ENCODE measurements at places on chromosomes 11 and 22.

DNA sequence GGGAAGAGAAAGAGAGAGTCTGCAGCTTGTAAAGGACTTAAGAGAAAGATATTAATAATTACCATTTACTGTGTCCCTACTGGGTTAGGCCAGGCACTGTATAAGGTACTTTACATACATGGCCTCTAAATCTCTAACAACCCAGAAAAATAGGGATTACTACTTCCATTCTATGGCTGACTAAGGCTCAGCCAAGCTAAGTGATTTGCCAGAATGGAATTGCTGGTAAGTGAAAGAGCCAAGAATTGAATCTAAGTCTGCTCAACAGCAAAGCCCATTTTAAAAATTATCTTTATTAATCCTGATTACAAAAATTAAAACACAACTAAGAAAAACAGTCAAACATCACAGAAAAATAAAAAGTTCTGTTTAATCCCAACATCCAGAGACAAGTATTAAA, 21.4 kb downstream of the XRRA1 start:
- DNase-seq: no peak

- DNase-seq: no peak
Observed at GRCh38 chr11:110287537-110287936, 8.9 kb downstream of the RDX start.

- DNase-seq: no peak
Observed at GRCh38 chr11:10267821-10268220, 26.2 kb downstream of the SBF2 start.

DNA sequence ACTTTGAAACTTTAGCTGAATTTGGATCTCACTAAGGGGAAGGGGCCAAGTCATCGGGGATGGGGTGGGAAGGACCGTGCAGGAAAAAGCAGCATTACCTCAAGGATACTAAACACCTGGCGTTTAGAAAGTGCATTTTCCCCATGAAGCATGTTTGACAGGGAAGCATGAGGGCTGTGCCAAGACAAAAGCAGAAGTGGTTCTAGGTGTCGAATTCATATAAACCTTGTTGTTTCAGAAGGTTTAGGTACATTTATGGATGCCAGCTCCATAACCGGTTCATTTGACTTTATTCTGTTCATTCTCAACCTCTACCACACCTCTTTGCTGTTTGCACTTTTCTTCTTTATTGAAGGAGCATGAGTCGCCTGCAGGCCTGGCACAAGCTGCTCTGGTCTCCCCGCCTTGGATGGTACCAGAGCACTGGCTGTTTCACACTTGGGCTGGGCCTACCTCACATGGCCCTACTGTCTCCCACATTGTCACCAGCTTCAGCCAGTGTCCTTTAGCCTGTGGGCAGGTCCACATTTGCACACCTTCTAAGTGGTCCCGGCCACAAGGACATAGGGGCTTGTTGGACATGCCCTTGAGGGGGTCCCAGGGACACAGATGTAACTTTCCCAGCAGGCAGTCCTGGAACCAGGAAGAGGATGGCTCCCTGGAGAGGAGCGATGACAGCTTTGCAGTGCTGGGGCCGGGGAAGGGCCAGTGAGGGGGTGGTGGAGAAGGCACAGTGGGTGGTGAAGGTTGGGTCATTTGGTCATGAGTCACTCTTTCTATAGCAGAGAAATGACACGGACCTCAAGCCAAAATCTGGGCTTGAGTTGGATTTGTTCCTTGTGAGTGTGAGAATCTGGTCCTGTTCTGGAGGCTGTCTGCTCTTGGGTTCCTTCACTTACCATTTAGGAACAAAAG, 3.2 kb upstream of the ST14 start:
- DNase-seq: no peak

GRCh38 chr22:42758931-42759629, 38.4 kb upstream of the A4GALT start:
- DNase-seq: no peak

GRCh38 chr11:34382532-34383276, 24.9 kb upstream of the ABTB2 start:
- DNase-seq: no peak

DNA sequence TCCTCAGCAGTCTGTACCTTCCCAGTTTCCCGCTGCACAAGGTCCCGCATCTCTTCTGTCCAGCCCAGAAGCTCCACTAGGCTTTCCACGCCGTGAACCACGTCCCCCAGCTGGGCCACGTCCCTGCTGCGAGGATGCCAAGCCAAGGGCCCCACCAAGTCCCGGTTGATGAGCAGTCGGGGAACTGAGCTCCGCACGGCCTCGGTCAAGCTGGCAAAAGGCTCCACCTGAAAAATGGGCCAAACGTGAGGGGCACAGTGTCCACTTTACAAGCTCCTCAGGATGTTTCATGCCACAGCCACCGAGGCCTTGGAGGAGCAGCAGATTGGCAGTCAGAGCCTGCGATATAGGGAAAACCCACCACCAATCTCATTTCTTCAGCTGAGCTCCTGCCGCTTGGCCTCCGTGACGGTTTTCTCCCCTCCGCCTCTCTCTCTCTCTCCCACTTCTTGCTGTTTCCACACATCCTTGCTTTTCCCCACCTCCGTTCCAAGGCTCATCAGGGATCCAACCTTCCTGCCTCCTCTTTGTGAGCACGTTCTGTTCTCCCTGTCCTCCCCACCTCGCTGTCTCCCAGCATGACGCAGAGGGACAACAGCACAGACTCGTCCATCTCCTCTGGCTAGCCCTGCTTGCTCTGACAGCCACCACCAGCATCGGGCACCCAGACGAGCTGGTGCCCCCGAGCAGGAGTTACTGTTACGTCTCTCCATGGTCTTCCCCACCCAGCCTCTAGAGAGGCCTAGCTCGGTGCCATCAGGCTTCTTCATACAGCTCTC, 11.5 kb downstream of the RIC8A start:
- DNase-seq: no peak

DNA sequence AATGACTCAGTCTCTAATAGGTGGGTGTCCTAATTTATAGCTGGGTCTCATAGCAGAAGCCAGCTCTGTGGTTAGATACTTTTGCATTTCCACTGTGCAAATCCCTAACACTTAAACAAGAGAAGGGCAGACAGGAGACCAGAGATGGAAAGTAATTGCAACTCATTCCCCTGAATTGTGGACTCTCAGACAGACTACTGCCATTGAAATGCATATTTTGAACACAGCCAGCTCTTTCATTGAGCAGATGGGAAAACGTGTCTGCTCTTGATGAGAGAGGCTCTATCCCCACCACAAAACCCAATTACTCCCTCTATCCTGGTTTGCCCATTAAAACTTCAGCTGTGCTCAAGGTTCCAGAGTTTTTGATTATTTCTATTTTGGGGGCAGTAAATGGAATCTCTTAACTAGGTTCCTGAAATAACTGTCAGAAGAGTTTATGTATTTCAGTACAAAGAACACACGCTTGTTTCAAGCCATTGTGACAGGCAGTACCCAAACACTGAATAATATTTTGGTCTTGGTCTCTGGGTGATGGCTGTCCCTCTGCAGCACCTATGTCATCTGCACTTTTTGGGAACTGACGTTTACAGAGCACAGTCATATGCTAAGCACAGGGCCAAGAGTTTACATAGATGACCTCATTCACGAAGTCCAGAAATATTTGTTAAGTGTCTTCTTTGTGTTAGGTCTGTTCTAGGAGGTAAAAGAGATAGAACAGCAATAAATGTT, 41.7 kb downstream of the FAM227A start:
- DNase-seq: no peak

DNA sequence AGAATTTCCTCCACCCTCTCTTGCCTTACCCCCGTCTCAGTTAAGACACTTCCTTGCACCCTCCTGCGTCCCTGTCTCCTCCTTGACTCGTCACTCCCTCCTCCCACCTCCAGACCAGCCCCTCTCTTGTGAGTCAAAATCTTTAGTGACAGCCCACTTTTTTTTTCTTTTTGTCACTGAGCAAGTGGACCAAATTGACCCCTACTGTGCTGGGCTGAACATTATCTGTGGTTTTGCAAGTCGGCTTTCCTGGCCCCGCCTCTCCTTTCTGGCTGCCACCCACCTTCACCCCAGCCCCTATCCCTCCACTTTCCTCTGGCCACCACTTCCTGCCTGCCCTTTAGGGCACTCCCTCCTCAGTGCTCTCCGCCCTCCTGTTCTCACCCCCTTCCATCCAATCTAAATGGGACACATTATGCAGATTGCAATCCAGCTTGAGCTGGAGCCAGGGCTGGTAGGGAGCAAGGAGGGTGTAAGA, at the start of gene APLNR:
TSS of gene APLNR (minus strand) at position 47 of the 478 bp plus-strand sequence. CDS start 246 bp downstream, outside the sequence.
- DNase-seq: no peak

DNA sequence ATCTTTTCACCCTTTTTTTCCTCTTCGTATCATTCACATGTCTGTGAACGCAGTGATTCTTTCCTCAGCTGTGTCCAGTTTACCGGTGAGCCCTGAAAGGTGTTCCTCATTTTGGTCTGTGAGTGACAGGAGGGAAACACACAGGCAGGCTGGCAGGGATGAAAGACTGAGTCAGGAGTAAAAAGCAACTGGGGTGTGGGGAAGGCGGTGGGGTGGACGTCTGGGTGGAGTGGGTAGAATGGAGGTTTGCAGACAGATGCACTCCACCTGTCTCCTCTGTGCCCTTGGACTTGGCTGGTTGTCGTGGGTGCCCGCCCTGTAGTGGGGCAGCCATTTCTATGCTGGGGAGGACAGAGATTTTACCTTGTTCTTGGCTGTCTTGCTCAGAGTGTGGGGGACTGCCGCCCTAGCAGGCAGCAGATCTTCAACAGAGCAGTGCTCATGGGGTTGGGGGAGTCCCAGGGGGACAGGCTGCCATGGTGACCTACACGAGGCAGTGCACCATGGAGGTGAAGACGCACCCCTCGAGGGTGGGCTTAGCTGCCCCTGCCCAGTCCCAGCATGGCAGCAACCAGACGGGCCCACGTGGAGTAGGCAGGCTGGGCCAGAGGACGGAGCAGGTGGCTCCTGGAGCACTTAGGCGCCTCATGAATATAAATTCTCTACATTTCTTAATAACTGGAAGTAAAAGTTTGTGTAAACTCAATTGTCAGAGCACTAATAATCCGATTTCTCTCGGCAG, 603.7 kb downstream of the TBC1D22A start:
- no peak for DNase-seq

DNA sequence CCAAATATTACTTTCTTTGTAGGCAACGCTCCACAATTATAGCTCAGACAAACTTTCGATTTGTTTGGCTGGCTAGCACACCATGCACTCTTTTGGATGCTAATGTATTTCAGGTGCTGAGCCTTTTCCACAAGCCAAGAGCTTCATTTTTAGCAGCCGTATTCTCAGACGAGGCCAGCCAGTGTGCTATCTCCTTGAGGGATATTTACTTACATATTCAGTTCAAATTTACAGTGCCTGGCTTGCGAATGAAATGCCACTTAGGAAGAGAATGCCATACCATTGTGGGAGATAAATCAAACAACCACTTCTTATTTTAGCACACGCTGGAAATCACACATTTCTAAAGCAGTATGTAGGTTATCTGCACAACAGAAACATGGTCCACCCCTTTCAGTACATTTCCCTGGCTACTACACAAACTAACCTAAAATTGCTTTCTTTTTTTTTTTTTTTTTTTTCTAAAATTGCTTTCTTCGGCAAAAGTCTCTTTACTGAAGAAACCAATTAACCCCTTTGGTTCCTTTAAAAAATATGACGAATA, 236.9 kb downstream of the CADM1 start:
- no peak for DNase-seq

GRCh38 chr11:61635304-61635703, 44.9 kb upstream of the DAGLA start:
- no peak for DNase-seq

- no peak for DNase-seq
Observed at GRCh38 chr11:1036931-1037330, 413 bp upstream of the MUC6 start.

GRCh38 chr22:28884747-28885350, 1.5 kb downstream of the ZNRF3 start:
- DNase-seq: no peak

- DNase-seq: no peak
Observed at GRCh38 chr11:12842933-12843636, 166.0 kb upstream of the RASSF10 start.

DNA sequence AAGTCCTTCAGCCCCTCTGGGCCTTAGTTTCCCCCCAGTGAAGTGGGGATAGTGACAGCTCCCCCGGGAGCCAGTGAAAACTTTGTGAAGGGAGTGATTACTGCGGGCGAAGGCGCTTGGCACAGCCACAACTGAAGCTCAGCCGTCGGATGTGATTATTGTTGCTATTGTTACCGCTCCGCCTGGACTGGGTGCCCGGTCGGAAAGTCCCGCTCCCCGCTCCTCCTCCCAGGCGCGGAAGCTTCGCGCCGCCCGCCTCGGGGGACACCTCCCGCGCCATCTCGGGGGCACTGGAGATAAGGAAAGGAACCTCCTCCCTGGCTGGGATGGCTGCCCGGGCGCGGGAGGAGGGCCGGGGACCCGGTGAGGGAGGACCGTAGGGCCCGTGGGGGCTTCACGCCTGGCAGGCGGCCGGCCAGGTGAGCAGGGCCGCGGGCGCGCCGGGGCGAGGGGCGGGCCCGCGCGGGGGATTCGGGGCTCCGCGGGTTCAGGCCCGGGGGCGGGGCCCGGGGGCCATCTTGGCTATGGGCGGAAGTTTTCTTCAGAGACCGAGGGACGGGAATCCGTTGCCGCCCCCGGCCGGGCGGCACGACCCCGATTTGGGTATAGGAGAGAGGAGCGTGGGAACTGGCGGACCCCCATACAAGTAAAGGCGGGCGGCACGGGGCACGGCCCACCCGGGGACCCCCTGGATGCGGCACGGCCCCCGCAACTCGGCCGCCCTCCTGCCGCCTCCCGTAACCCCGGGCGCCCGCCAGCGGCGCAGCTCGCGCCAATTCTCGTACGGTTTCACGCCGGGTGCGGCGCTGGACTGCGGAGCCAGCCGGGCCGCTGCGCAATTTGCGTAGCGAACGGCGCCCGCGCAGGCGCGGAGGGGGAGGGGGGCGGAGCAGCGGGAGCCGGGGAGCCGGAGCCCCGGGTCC, at the start of gene GPR137:
TSS of gene GPR137 (plus strand) at position 887 of the 923 bp plus-strand sequence. CDS start 677 bp downstream, outside the sequence.
- peak; percentile 36 for DNase-seq

- DNase-seq: no peak
Observed at GRCh38 chr22:32255726-32256125, 579 bp upstream of the SLC5A4 start.

DNA sequence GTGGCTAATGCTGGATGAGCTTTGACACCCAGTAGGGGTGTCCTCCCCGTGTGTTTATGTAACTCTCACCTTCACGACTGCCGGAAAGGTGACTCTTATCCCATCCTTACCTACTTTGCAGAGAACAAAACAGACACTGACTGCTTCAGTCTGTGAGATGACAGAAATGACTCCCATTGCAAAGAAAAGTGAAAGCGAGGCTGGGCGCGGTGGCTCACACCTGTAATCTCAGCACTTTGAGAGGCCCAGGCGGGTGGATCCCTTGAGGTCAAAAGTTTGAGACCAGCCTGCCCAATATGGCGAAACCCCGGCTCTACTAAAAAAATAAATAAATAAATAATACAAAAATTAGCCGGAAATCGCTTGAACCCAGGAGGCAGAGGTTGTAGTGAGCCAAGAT, 106.4 kb upstream of the ANO1 start:
- no peak for DNase-seq
